Activated T-cell treated with anti-CD3 and anti-CD28 coated beads, Interleukin-2, amount 50 U/mL, for 72 hours (primary cell): ENCODE measurements at places on chromosomes 13 and 19.

- DNase-seq = no peak
Observed at GRCh38 chr19:2421581-2422306, 5.6 kb downstream of the TIMM13 start.

DNA sequence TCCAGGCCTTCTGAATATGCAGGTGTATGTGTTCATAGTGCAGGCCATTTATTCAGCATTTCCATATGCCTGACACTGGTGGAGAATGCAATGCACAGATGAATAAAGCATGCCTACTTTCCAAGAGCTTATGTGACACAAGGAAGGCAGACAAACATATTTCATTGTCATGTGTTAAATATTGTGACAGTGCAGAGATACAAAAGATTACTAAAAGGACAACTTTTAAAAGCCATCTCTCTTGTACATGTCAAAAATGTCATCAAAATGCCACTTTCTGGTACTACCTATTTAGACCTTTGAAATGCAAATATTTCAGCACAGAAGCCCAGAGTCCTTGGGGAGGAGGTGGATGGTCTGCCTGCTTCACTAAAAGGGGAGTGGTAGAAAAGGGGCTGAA, 254.5 kb downstream of the FGF14 start:
- DNase-seq = no peak

GRCh38 chr19:41307954-41308449, 2.0 kb upstream of the CCDC97 start:
- no peak for DNase-seq

GRCh38 chr13:65217471-65217995, 2012.6 kb downstream of the PCDH9 start:
- no peak for DNase-seq

DNA sequence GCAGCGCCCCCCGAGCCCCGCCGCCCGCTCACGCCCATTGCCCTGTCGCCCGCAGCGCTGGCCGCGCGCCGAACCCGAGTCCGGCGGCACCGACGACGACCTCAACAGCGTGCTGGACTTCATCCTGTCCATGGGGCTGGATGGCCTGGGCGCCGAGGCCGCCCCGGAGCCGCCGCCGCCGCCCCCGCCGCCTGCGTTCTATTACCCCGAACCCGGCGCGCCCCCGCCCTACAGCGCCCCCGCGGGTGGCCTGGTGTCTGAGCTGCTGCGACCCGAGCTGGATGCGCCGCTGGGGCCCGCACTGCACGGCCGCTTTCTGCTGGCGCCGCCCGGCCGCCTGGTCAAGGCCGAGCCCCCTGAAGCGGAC, 518 bp downstream of the KLF2 start:
- peak; percentile 41 for DNase-seq

GRCh38 chr13:70812481-70812880, 704.2 kb upstream of the KLHL1 start:
- DNase-seq = no peak

GRCh38 chr19:47105874-47106273, 7.7 kb downstream of the ZC3H4 start:
- DNase-seq = no peak

GRCh38 chr19:16048583-16048982, 27.7 kb upstream of the TPM4 start:
- DNase-seq = no peak

GRCh38 chr13:107035778-107036177, 467.8 kb upstream of the ARGLU1 start:
- no peak for DNase-seq

DNA sequence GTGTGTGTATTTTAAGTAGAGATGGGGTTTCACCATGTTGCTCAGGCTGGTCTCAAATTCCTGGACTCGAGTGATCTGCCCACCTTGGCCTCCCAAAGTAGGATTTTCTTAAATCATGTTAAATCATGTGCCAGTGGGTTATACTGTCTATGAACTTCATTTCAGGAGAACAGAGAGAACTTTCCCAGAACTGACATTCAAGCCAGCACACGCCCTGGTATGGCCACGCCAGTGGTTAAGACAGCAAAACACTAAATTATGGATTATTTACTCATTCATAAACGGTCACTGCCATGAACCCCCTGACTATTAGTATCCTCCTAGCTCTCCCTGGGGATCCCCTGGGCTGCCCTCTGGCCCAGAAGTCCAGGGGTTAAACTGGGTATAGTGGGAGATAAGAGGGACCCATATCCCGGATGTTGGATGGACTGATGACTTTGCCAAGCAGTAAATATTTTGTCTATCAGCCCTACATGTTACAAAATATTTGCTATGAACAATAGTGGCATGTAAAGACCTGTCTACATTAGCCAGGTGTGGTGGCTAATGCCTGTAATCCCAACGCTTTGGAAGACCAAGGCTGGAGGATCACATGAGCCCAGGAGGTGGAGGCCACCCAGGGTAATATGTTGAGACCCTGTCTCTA, 16.1 kb upstream of the STRN4 start:
- DNase-seq = no peak

GRCh38 chr13:112227031-112227430, 149.1 kb upstream of the SPACA7 start:
- DNase-seq = no peak

GRCh38 chr13:111216166-111216960, 101.3 kb downstream of the ARHGEF7 start:
- peak; percentile 37 for DNase-seq

DNA sequence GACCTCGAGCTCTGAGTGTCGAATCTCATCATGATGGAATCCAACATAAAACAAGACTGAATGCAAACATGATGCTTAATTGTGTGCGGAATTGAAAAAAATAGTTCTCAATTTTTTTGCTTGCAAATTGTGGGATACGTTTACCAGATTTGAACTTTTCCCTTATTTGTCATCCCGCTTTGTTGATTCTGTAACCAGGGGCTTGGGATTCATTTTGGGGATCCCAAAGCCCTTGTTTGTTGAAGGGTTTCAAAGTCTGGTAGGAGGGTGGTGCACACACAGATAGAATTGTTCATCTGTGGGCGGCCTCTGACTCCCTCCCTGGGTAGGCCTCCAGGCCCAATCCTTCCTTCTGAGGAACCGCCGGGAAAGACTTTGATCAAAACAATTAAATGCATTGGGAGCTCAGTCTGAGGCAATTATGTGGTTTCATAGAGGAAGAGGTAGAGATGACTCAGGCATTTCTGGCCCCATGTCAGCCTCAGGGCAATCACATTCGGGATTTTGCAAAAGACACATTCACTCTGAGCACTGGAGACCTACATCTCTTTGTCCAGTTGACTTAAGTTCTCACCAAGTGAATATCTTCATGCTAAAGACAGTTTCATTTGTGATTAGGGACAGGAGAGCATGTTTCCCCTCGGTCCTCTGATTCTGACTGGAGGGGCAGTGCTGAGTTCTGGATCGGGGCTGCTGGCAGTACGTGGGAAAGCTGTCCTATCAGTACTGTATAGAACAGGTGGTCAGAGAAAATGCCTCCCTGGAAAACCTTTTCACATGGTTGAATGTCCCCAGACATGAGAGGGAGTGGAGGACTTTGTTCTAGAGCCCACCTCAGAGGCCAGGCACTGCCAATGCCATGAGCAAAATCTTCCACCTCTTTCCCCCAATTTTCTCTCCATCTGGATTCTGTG, 27.8 kb upstream of the IGFL4 start:
- no peak for DNase-seq

DNA sequence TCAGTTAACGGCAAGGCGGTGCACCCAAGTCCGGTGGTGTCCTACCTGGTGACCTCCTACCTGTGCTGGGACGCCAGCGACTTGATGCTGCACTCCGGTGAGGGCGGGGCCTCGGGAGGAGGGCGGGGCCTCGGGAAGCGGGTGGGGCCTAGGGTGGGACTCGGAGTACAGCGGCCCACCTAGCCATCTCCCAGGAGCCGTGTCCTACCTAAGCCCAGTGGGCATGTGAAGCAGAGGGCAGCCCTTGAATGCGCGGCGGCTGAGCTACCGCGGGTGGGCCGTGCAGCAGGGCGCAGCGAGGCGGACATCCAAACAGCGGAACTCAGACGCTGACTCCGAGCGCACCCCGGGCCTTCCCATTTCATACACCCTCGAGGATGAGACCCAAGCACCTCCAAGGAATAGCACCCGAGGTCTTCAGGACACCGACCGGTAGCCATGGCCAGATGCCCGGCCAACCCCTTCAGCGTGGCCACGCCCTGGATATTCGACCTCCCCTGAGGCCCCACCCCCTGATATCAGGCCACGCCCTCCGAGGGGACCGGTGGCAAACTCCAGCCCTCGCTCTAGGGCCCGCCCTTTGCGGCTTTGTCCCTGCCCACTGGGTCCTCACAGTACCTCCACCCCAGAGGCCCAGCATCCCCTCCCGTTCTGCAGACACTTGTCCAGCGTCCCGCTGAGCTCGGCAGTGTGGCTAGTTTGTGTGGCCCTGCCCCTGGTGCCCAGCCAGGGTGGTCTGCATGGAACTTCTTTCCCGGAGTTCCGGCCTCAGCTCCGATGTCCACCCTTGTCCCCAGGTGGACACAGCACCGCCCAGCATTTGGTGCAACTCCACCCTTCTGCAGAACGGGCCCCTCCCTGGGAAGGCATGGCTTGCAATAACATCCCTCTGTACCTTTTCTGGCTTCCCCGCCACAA, 5.4 kb downstream of the KLK1 start:
- DNase-seq = peak; percentile 79

- no peak for DNase-seq
Observed at GRCh38 chr19:35929876-35930275, 6.3 kb upstream of the LRFN3 start.

DNA sequence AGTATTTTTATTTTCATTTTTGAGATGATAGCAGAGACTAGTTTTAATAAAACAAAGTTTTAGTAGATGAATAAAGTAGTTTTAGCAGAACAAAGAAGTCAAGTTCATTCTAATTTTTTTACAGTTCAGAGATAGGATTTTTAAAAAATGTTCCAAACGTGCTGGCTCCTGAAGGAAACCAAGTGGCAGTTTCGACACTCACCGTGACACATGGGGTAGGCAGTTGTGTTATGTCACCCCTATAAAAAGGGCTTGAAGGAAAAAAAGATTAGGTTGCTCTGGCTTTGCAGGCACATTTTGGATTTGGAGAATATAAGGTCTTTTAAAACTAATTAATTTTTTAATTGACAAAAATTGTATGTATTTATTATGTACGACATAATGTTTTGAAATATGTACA, 305.2 kb downstream of the NDFIP2 start:
- no peak for DNase-seq

GRCh38 chr13:30776661-30777060, 41.3 kb downstream of the ALOX5AP start:
- no peak for DNase-seq

- no peak for DNase-seq
Observed at GRCh38 chr19:28914173-28914572, 298.8 kb downstream of the UQCRFS1 start.

- DNase-seq = no peak
Observed at GRCh38 chr19:43441716-43442115, 23.7 kb downstream of the LYPD3 start.

GRCh38 chr19:5479958-5480357, 24.7 kb downstream of the ZNRF4 start:
- no peak for DNase-seq

- DNase-seq = no peak
Observed at GRCh38 chr13:100610391-100611347, 22.1 kb upstream of the GGACT start.

DNA sequence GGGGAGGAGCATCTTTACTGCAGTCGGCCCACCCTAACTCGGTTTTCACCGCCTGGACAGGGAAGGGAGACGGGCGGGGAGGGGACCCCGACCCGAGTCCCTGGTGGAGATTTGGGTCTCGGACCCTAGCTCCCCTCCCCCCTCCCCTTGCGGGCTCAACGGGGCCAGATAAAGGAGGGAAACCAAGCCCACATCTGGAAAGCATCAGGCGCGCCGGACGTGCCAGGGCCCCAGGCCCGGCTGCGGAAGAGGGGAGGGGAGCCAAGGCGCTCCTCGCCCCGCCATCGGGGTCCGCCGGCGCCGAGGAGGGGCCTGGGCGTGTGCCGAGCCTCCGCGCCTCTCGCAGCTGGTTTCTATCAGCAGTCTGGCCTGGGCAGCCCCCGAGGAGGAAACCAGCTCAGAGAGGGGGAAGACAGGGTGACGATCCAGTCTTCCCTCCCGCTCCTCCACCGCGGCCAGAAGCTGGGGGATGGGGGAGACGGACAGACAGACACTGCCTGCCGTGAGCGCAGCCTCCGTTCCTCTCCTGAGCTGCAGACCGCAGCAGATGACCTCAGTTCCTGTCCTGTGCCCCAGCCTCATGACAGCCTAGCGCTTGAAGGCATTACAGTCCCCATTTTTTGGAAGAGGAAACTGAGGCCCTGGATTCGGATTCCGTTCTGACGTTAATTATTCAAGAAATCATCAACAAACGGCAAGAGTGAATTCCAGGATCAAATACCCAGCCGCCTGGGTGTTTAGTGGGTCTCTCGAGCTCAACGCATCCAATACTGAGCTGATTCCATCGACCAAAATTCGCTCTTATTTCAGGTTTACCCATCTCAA, 3.6 kb upstream of the GNG8 start:
- peak; percentile 56 for DNase-seq

DNA sequence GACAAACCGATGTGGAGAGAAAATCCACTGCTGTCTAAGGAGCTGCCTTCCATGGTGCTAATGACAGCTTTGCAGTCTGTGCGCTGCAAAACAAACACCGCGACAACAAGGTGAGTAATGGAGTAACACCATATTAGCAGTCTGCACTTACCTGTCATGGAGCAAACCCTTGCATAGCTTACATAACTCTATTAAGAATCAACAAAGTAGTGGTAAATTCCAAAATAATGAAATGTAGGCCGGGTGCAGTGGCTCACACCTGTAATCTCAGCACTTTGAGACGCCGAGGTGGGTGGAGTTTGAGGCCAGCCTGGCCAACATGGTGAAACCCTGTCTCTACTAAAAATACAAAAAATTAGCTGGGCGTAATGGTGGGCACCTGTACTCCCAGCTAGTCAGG, 56.2 kb downstream of the PARP4 start:
- DNase-seq = no peak

GRCh38 chr19:8069096-8069973, 16.8 kb downstream of the CCL25 start:
- DNase-seq = no peak

DNA sequence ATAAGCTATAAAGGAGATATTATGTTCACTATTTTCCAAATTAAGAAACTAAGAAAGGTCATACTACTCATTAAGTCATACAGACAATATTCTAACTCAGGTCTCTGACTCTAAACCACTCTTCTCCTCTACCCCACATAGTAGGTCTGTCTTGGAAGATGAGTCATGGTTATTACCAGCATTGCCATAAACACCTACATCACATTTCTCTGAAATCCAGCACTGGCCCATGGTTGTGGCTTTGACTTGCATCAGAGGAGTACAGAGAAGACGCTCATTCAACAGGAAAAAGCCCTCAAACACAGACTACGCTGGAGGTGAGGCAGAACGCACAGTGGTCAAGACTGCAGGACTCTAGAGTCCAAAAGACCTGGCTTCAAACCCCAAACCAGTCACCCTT, 476.8 kb downstream of the COG6 start:
- DNase-seq = peak; percentile 75

DNA sequence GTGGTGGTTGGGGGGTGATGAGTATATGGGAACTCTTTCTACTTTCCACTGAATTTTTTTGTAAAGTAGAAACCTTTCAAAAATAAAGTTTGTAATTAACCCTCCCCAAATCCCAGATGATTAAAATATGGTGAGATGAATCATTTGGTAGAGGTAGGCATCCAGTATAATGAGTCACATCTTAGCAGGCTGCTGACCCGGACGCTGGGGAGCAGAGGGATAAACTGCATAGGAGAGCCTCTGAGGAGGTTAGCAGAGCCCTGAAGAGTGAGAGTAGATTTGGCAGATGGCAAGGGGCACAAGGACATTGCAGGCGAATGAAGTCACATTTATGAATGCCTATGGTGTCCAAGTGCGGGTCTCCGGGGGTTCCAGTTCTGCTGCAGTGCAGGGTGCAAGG, 293.8 kb downstream of the FGF9 start:
- DNase-seq = no peak

GRCh38 chr13:20942938-20943559, 40.5 kb upstream of the XPO4 start:
- DNase-seq = no peak
